ENCODE measurements at places on chromosomes 2 and 18.
A peak's percentile ranks its signal among the peaks of the same experiment; 100 is the strongest.

DNA sequence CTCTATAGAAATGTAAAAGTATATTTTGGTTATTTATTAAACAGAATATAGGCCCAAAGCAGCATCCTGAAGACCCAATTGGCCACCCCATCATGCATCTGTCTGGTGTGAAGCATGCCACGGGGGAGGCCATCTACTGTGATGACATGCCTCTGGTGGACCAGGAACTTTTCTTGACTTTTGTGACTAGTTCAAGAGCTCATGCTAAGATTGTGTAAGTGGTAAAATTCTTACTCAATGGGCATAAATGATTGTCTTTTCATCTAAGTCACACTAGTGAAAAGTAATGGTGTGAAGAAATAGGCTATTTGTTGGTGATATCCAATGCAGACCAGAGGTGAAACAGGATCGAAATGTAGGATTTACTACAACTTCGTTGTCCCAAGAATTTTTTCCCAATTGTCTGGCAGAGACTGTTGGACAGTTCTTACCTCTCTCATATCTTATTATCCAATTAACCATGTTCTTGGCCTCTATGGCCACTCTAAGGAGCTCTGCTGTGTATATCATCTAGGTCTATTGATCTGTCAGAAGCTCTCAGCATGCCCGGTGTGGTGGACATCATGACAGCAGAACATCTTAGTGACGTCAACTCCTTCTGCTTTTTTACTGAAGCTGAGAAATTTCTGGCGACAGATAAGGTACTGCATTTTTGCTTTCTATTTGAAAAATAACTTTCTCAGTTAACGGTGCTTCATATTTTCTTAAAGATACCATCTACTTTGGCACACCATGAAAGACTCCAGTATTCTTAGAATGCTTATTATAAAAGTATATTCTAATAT lies 35.0 kb downstream of the AOX1 start:
- H3K27me3 ChIP-seq: no peaks in the 10 kb centered on the region
- peak; percentile 2 for DNase-seq
- H3K36me3 ChIP-seq: no peaks in the 10 kb centered on the region
- H3K27ac ChIP-seq: no peak overlapping the region
- H3K4me1 ChIP-seq: no peaks in the 10 kb centered on the region
- no peak overlapping the region for H3K4me3 ChIP-seq

DNA sequence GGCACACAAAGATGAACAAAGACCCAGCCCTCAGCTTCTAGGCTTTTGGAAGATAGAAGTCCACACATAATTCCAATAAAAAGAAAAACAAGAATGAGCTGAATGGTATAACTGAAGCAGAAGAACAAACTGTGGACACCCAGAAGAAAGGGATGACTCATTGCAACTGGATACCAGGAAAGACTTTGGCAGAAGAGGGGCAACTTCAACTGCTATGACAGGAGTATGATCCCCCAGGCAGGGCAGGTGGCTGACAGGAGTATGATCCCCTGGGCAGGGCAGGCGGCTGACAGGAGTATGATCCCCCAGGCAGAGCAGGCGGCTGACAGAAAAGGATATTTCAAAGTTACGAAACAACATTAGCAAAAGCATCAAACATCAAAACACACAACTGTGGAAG lies 21.6 kb downstream of the PID1 start:
- no peaks in the 10 kb centered on the region for H3K4me1 ChIP-seq
- H3K27me3 ChIP-seq: no peaks in the 10 kb centered on the region
- DNase-seq: no peak
- no peak overlapping the region for H3K27ac ChIP-seq
- no peak overlapping the region for H3K4me3 ChIP-seq

DNA sequence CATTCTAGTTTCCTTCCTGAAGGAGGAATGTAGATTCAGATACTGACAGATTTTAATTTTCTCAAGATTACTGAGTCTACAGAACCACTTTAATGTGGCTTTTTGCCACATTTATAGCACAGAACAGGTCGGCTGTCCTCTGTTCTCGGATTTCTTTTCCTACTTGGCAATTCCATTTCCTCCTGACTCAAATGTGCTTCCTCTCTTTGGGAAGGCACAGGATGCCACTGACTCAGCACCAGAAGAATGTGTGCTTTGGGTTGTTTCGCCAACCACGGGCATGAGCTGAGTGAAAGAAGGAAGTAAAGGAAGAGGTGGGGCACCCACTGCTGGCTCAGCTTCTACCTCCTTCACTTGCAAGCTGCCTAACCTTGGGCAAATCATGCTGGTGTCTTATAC lies 970.6 kb upstream of the ACVR2A start:
- H3K4me3 ChIP-seq: no peak overlapping the region
- no peak for DNase-seq
- H3K27ac ChIP-seq: no peak overlapping the region
- peaks cover 3% of the 10 kb centered on the region for H3K4me1 ChIP-seq
- H3K27me3 ChIP-seq: no peaks in the 10 kb centered on the region

GRCh38 chr2:238689871-238690389 lies 158.0 kb upstream of the TWIST2 start:
- no peaks in the 10 kb centered on the region for H3K4me1 ChIP-seq
- DNase-seq: peak; percentile 78
- H3K27me3 ChIP-seq: no peaks in the 10 kb centered on the region

DNA sequence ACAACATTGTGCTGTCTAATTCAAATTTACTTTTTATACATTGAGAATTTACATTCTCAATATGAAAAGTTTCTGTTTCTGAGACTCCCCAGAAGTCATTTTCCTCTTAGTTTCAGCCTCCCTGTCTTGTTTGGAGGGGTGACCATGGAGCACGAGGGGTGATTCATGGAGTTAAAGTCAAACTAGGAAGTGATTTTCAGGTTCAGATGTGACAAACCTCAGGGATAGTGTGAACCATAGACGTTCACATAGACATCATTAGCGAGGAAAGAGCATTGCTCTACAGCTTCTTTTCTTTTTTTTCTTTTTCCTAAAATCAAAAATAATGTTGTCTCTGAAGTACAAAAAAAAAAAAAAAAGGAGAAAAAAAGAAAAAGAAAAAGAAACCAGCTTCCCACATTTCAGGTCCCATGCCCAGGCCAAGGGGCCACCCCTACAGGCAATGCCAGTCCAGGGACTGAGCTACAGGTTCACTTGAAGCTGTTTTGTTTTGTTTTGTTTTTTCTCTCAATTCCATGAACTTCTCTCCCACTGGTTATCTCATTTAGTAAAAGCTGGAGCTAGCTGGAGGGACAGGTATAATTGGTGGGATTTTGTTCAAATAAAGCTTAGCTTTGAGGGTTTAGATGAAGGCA lies 18.1 kb upstream of the LCLAT1 start:
- no peaks in the 10 kb centered on the region for H3K27me3 ChIP-seq
- H3K27ac ChIP-seq: no peak overlapping the region
- no peaks in the 10 kb centered on the region for H3K36me3 ChIP-seq
- H3K4me3 ChIP-seq: no peak overlapping the region
- DNase-seq: no peak

DNA sequence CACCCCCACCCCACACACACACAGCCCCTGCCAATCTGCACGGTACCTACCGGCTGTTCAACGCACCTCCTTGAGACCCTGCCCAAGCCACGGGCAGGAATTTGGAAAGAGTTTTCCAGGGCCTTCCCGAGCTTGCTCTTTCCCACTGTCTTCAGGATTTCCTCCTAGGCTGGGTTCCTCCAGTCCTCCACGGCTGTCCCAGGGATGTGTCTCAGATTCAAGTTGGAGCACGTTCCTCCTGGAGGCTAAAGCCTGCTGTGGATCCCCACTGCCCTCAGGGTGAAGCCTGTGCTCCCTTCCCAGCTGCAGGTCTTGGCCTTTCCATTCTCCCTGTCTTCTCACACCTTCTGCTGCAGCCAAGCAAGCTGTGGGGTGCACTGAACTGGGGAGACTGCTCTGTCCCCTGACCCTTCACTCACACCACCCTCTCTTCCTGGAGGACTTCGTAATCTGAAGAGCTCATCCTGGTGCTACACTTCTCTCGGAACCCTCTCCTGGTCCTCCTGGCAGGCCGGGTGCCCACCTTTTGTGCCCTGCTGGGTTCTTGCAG lies 54.9 kb upstream of the HS6ST1 start:
- no peak overlapping the region for H3K4me3 ChIP-seq
- DNase-seq: no peak
- H3K27me3 ChIP-seq: no peaks in the 10 kb centered on the region
- H3K27ac ChIP-seq: no peak overlapping the region
- peaks cover 39% of the 10 kb centered on the region for H3K4me1 ChIP-seq
- no peaks in the 10 kb centered on the region for H3K36me3 ChIP-seq

- DNase-seq: no peak
- no peak overlapping the region for H3K27ac ChIP-seq
- no peaks in the 10 kb centered on the region for H3K4me1 ChIP-seq
- no peaks in the 10 kb centered on the region for H3K36me3 ChIP-seq
- H3K4me3 ChIP-seq: no peak overlapping the region
Observed at GRCh38 chr18:23702606-23703005, 13.4 kb downstream of the LAMA3 start.

- no peak overlapping the region for H3K4me3 ChIP-seq
- H3K27me3 ChIP-seq: no peaks in the 10 kb centered on the region
- H3K27ac ChIP-seq: no peak overlapping the region
- H3K36me3 ChIP-seq: no peaks in the 10 kb centered on the region
Observed at GRCh38 chr2:119638685-119639554, 40.1 kb upstream of the TMEM177 start.

GRCh38 chr2:159616286-159616701 lies at the start of gene BAZ2B:
Gene BAZ2B (minus strand): TSS chr2:159616548. CDS start chr2:159478719, 137,829 bp downstream.
- peak; percentile 57 for DNase-seq
- H3K27me3 ChIP-seq: no peaks in the 10 kb centered on the region
- H3K36me3 ChIP-seq: no peaks in the 10 kb centered on the region
- H3K27ac ChIP-seq: peak within 1 kb of the TSS; percentile 100
- H3K4me3 ChIP-seq: peak within 1 kb of the TSS; percentile 88
- no peaks in the 10 kb centered on the region for H3K4me1 ChIP-seq
